ENCODE measurements at places on chromosomes 3 and 15.

DNA sequence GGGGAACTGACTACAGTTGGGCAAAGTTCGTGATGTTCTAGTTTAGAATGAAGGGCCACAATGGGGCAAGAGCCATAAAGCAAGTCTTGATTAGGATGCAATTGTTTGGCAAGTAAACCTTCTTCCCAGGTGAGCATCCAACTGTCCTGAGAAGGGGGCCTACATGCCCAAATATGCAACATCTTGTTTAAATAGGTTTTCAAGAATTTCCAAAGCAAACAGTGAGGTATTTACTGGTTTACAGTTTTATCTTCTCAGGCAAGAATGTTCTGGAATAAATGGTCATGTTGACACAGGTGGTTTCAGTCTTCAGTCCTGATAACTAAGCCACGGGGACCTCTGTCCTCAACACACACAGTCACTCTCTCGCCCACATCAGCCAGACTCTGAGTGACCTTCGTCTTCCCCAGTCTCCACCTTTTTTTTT lies 90.3 kb upstream of the FAM174B start:
- DNase-seq: no peak

DNA sequence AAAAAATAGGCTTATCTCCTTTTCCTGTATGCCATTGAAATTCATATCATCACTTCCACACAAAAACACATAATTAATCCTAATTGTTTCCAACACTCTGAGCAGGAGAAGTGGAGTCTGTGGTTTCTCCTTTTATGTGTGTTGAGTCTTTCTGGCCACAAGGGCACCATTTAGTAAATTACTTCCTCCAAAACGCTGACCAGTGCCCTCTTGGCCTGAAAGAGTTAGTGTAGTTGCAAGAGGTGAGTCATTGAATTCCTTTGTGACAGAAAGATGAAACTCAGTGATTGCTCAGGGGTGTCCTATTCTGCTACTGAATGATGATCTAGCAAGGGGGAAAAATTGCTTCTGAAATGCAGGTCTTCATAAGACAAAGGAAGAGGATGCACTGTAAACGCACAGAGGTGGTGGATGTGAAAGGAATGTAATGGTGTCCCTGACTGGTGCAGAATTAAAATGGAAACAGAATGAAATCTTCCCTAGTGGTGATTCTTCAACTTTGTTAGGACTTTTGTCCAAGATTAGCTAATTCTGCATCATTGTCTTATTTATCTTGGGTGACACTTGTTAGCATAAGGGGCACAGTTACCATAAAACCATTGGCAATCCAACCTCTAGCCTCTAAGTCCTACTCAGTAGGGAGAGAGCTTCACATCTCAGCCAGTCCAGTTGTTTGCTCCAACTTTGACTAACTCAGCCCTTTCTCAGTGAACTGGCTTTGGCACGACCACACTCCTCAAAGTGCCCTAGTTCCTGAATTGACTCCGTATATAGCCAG lies 208.4 kb upstream of the NANOGP8 start:
- no peak for DNase-seq

DNA sequence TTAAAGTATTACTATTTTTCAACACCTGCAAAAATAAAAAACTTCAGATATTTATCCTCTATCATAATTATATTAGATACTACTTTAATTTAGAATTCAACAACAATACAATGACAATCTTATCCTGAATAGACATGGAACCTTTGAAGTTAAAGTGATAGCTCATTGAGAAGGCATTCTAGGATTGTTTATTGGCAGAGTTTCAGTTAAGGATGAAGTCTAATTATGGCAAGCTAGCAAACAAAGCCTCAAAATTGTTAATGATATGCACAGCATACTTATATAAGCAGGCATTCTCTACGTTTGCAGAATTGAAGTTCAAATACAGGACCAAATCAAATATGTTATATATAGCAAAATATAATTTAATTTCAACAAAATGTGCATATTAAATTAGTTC lies 91.2 kb upstream of the ABI3BP start:
- DNase-seq: no peak

DNA sequence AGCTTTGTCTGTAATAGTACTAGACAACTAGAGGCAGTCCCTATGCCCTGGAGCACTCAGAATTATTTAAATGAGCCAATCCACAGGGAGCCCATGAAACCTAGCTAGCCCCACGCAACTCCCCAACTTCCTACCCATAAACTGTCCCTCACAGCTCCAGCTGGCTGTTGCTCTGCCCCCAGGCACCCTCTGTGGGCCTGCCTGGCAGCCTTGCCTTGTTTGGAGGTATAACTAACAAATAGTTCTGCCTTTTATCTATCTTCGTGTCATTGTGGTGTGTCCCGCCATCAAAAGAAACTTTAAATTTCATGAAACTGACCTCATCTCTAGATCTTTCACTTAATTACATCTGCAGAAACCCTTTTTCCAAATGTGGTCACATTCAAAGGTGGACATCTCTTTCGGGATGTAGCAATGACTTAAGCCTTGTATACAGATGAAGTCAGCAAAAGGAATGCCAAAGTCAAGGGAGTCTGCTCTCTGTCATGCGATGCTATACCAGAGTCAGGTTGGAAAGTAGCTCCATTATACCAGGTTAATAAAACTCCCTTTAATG lies 1.8 kb upstream of the RTP3 start:
- DNase-seq: no peak

GRCh38 chr3:182052332-182052731 lies 340.6 kb downstream of the SOX2 start:
- no peak for DNase-seq

DNA sequence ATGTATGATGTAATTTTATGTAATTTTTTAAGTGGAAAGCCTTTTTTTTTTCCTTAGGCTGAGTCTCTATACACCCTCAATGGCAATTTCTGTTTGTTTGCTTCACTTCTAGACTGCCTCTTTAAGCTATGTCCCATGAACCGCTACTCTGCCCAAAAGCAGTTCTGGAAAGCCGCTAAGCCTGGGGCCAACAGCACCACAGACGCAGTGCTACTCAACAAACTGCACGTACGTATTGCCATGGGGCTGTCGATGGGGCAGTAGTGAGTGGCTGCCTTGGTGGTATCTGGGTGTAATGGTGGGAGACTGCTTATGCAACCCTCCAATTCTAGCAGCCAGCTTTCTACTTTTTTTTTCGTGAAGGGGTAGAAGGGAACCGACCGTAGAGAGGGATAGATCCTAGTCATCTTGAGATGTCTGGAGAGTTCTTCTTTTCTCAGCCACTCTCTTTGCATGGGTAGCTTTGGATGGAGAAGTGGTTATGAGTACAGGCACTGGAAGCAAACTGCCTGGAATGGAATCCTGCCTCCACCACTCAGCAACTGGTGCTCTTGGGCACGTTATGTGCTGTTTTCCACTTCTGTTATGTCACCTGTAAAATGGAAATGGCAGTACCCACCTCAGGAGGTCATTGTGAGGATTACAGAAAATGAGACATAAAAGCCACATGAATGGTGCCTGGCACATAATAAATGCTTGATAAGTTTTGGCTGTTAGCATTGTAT lies 134.7 kb downstream of the ITPR1 start:
- no peak for DNase-seq

DNA sequence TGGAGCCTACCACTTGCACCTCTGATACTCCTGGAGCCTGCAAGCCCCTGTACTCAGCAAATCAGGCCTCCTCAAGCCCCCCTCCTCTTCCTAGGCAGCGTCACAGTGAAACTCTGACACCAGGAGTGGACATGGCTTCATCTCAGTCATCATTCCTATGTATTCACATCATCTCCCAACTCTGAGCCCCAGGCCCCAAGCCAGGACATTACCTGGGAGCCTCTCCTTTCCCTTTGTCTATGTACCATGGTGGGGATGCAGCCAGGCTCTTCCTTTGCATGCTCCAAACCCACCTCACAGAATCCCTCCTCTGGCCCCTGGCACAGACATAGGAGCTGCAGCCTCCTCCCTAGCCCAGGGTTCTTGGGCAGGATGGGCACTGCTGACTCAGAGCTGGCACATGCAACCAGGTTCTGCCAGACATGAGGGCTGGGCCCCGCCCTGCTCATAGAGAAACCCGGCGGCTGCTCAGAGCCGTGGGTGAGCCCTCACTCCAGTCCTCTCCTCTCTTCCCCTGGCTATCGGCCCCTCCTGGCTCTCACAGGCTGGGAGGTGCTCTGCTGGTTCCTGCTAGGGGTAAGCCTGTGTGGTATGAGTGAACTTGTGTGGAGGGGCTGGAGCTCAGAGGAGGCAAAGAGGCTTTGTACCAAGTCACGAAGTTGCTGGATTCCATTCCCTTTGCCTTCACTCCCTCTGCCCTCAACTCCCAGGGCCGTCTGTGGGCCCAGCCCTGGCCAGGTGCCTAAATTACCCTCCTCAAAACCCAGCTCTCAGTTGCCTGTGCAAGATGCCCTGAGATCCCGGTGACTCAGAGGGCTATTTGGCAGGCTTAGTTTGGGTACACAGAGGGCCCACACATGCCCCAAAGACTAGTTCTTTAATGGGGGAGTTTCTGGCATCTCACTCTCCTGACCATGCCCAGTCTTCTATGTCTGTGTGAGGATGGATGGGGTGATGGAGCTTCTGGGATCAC lies 1.9 kb upstream of the PLCD1 start:
- DNase-seq: no peak

DNA sequence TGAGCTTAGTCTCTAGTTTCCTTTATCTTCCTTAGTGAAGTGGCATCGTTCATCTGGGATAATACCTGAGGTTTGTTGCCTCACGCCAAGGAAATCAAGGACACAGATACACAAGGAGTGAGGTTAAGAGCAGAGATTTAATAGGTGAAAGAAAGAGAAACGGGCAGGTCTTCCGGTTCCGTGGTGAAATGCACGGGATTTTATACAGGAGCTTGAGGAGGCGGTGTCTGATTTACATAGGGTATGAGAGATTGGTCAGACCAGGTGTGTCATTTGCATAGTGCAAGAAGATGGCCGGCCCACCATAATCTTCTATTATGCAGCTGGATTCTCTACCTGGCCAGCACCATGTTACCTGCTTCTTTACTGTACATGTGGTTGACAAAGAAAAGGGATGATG lies 17.2 kb downstream of the ARRDC4 start:
- no peak for DNase-seq

DNA sequence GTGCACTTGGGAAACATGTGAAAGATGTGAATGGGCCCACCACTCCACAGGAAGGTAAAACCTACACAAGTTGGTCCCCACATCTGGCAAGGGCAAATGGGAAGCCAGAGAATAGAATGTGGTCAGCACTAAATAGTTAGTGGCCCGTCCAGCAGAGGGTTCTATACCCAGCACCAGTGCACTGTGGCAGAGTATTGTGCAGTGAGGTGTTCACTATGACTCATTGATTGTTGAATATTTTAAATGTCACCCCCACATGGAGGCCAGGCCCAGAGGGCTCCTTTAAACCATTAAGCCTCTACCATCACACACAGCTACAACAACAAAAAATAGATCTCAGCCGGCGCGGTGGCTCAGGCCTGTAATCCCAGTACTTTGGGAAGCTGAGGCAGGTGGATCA lies 11.7 kb downstream of the FRMD5 start:
- no peak for DNase-seq

DNA sequence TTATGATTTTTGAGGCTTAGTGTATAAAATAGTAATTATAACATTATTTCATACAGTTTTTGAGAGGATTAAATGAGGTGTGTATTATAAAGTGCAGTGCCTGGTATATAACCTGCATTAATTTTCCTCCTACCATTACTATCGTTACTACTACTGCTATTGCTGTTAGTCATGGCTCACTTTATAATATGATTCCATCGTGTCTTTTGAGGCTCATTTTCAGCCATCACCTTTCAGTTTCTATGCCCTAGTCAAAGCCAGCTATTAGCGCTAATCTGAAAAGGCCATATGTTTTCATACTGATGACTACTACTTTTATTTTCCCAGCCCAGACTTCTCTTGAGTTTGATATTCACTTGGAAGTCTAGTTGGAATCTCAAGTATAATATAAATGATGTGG lies 5.5 kb downstream of the MEF2A start:
- DNase-seq: no peak

DNA sequence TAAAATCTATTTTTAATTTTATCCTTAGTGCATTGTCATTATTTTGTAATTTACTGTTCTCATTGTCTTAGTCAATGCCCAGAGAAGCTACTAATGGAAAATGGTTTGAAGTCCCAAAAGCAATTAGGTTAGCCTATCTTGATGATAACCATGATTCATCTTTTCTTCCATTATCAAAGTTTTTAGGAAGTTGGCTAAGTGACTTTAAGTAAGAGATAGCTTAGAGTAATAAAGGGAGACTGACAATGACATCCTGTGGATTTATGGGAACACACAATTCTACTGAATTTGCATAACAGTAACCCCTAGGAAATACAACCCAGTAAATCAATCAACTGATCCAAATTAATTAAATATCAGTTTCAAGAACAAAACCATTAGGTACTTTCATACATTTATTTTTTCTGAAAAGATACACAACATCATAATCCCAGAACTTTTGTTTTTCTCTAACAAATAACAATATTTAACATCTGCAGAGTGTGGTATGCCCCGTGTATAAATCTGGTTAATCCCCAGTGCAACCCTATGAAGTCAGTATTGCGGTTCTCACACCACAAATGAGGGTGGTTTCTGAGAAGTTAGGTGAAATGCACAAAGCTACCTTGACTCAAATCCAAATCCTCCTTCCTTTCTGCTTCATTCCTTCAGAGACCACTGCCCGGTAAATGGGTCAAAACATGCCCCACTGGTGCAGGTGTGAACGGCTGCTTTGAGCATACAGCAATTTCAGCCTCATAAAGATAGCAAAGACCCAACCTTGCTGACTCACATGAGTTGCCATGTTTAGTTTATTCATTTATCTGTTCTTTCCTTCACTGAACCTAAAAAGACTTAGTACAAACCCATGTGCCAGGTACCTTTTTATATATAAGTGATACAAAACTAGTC lies 202.1 kb downstream of the TBL1XR1 start:
- no peak for DNase-seq

DNA sequence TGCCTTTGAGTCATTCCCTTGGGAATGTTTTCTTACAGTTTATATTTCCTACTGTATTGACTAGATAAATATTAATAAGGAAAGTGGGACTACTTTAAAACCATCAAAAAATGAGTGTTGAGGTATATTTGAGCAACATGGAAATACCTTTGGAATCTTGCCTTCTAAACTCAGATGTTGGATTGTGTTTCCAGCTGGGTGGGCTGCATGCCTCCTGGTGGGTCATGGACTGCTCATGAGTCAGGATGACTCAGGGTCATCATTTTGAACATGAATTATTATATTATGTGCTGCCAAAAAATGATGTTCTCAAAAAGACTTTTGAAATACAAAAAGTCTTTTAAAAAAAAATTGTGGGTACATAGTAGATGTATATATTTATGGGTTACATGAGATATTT lies 41.1 kb upstream of the APH1B start:
- DNase-seq: no peak

DNA sequence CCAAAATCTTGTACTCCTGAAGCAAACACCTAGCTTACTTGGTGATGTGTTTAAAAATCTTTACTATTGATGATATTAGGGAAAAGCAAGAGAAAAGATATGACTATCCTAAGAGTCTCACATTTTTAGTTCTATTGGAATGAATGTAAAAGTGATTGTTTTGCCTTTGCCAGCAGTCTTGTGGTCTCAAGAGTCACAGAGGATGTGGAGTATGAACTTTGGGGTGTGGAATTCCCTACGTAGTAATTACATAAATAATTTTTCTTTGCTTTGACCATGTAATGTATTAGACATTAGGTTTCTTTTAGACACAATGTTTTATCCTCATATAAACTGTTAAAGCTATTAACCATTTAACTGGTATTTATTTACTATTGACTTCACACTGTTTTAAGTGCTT lies 387.6 kb downstream of the NAALADL2 start:
- DNase-seq: no peak

- DNase-seq: no peak
These were observed 910.2 kb downstream of the ROBO1 start for GRCh38 chr3:78857494-78858111.

Measured in NCI-H1417 treated with DMSO at 0.1 percent for 48 hours (cell line).